Fibroblast of skin of abdomen (primary cell): ENCODE measurements at places on chromosomes 7 and 10.

GRCh38 chr10:116554628-116555027 lies 8.9 kb downstream of the PNLIP start:
- no peak for DNase-seq

DNA sequence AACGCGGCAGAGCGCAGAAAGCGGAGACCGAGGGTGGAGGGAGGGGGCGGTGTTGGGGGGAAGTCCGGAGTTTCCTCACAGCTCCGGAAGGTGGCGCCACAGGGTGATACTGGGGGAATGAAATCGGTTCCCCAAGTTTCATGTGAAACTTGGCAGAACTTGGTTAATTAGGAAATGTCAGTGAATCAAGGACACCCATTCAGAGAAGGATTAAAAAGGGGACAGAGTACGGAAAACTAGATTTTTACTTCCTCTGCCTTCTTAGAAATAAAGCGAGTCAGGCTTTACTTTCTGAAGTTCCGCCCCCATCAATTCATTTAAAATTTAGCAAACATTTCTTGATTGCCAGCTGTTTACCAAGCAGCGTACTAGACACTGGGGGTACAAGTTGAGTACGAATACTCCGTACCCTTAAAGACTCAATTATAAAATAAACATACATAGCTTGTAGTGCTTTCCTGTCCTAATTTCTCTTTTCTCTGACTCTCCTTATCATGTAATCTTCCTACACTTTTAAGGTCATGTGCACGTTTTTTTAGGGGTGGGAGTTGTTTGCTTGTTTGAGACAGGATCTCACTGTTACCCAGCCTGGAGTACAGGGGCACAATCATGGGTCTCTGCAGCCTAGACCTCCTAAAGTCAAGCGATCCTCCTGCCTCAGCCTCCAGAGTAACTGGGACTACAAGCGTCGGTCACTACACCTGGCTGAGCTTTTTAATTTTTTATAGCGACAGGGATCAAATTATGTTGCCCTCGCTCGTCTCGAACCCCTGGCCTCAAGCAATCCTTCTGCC lies 644 bp upstream of the ABI1 start:
- no peak for DNase-seq

GRCh38 chr7:3245721-3246120 lies 55.3 kb upstream of the SDK1 start:
- DNase-seq: no peak

GRCh38 chr10:6221971-6222751 lies 19.4 kb downstream of the PFKFB3 start:
- DNase-seq: peak; percentile 75

- DNase-seq: no peak
These were observed 208.3 kb downstream of the CELF2 start for GRCh38 chr10:11225935-11226334.

- no peak for DNase-seq
These were observed 82.1 kb downstream of the ZRANB1 start for GRCh38 chr10:125023862-125024496.

GRCh38 chr10:71343392-71343773 lies 24.3 kb downstream of the SLC29A3 start:
- DNase-seq: peak; percentile 48

DNA sequence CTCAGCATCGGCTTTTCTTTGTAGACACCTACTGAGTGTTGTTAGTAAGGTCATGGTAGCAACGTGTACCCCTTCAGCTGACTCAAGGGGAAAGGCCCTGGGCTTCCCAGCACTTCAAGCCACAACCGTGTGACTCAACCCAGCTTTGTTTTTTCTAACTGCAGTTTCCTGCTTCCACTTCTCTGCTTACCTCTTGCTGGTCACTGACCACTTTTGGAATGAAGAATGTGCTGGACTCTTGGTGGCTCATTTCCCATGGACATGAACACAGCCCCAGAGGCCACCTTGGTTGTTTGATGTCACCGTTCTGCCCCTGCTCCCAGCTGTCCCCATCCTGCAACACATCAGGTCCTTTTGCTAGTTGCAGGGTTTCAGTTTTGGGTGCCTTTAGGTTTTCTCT lies 69.5 kb upstream of the ZNF438 start:
- peak; percentile 74 for DNase-seq

DNA sequence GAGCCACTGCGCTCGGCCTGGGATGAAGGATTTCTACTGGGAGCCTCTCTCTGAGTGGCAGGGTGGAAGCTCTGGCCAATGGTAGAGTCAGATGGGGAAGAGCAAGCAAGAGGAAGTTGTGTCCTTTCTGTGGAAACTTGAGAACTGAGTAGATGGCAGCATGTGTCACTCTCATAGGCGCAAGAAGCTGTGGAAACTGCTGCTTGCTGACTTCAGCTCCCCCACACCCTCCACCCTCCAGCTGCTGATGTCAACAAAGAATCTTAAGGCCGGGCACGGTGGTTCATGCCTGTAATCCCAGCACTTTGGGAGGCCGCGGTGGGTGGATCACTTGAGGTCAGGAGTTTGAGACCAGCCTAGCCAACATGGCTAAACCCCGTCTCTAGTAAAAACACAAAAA lies 39.8 kb upstream of the SRGN start:
- DNase-seq: peak; percentile 43

GRCh38 chr10:80544316-80544953 lies 6.7 kb downstream of the SH2D4B start:
- DNase-seq: no peak
